ENCODE measurements at places on chromosomes 16 and 17. TPM values are rescaled to one million over a fixed set of nuclear protein-coding genes. Genes with fewer than 3 reads are reported as not detected.

CHST4 gene
- 0.16 TPM for total RNA-seq

DNA sequence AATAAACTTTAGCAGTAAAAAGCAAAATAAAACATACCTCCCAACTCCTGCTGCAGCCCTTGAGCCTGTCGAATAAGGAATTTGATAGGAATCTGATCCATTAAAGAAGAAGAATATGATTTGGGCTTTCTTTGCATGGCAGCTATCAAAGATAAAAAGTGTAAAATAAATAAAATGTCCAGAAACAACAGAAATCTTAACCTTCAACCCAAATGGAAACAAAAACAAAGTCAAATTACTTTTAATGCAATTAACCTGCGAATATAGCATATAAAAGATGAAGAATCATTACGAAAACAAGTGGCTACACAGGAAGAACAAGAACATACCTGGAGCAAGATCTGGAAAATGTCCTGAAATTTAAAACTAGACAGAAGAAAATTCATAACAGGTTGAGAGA, 21.5 kb upstream of the BRIP1 start:
- DNase-seq: no peak

- peak; percentile 82 for DNase-seq
Observed at GRCh38 chr16:89216315-89217137, 977 bp upstream of the ZNF778 start.

NGFR gene
- 10.0 TPM for total RNA-seq

KRTAP4-6 gene
- not detected for total RNA-seq

- no peak for DNase-seq
Observed at GRCh38 chr16:2019518-2019920, at the start of gene NPW. Gene NPW, plus strand, starts transcription at chr16:2019785.

ZFHX3 gene
- total RNA-seq: 60.8 TPM

DNA sequence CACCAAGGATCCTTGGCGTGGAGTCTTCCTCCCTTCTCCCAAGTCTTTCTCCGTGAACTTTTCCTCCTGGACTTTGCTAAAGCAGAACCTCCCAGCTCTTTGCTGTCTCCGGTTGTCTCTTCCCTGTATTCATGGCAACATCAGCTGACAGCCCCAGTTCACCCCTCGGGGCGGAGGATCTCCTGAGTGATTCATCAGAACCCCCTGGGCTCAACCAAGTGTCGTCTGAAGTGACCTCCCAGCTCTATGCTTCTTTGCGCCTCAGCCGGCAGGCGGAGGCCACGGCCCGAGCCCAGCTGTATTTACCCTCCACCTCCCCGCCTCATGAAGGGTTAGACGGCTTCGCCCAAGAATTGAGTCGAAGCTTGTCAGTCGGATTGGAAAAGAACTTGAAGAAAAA, 943 bp downstream of the CNTROB start:
- DNase-seq: no peak

GRCh38 chr16:25637236-25637635, 54.5 kb upstream of the HS3ST4 start:
- no peak for DNase-seq

DNA sequence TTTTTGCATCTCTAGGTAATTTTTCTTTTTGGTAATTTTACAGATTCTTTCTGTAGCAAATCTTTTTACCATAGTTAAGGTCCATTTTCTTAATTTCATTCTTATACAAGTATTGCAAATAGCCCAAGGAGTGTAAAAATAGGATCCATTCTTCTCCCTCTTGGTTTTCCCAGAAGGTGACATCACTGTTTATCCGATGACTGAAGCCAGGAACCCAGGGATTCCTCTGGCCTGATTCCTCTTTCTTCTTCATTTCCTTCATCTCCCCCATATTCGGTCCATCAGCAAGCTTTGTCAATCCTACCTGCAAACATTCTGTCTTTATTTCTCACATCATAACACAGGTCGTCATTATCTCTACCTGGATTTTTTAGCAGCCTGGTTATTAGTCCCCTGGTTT, 5.3 kb downstream of the RBBP6 start:
- DNase-seq: no peak

DNA sequence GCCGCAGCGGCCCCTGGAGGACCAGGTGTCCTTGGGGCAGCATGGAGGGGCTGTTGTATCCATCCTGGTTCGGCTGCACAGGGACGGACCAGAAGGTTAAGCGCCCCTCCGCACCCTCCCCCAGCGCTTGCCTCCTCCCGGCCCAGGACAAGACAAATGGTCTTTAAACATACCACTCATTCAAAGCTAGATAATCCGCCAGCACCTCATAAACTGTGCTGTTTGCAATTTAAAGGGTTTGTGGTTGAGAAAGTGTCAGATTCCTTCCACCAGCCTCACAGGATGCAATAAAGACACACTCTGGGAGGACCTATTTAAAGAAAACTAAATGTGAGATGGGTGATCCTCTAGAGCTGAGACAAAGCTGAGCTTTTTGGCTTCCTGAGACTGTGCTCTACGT, 426.2 kb upstream of the EEF2KMT start:
- DNase-seq: peak; percentile 9

DNA sequence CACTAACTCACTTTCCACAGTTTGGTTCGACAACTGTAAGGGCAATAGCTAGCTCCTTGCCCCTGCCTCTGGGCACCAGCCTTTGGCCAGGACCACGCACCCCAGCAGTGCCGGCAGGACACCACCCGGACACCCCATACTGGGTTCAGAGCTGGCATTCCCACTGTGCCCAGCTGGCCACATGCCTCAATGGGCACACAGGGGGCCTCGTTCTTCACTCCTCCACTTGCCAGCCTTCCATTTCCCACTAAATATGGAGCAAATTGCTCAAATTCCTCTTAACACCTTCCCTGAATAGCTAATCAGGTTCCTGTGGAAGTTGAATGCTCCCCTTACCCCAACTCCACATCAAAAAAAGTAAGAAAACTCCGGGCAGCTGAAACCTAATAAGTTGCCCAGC, 52.5 kb downstream of the PIPOX start:
- no peak for DNase-seq
